Urinary bladder (tissue), 4 donors: ENCODE measurements at places on chromosomes 4 and X. TPM values are rescaled to one million over a fixed set of nuclear protein-coding genes. Genes with fewer than 3 reads are reported as not detected.

Gene UGT8
- total RNA-seq, result 2.0 TPM

Gene DUSP9
- 0.63 TPM for total RNA-seq

Gene CSAG2
- not detected for total RNA-seq

Gene GDI1
- total RNA-seq, result 33.0 TPM

Gene PDE5A
- 473 TPM for total RNA-seq

Gene CTAG1A
- total RNA-seq, result not detected

Gene TLL1
- 7.6 TPM for total RNA-seq

Gene NSG1
- total RNA-seq, result 5.4 TPM

Gene ADH1A
- not detected for total RNA-seq

Gene ALB
- 0.32 TPM for total RNA-seq

Gene TRAM1L1
- total RNA-seq, result 7.2 TPM

Gene DDX53
- total RNA-seq, result not detected

Gene TMEM156
- total RNA-seq, result 0.74 TPM

Gene SSX2
- not detected for total RNA-seq

Gene SCD5
- 23.3 TPM for total RNA-seq

Gene WDR17
- total RNA-seq, result 7.1 TPM

Gene STOX2
- 35.7 TPM for total RNA-seq

Gene SPIN4
- 14.7 TPM for total RNA-seq

Gene IL1RAPL1
- 21.3 TPM for total RNA-seq

GRCh38 chrX:10505726-10506125 is 114.7 kb downstream of the MID1 start:
- no peak for DNase-seq

DNA sequence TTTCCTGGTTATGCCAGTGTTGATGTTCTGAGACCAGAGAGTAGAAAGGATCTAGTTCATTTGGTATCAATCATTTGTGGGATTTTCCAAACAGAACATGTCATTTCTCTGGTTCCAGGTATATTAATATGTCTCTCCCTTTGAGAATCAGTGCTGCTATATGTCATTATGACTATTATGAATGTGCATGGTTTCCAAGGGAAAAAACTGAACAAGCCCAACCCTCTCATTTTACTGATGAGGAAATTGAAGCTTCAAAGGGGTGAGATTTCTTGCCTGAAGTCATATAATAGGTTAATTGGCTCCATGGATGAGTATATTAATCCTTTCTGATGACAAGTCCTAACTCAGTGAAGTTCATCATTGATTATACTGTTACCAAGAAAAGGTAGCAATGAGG is 31.9 kb downstream of the RUFY3 start:
- DNase-seq, result no peak

DNA sequence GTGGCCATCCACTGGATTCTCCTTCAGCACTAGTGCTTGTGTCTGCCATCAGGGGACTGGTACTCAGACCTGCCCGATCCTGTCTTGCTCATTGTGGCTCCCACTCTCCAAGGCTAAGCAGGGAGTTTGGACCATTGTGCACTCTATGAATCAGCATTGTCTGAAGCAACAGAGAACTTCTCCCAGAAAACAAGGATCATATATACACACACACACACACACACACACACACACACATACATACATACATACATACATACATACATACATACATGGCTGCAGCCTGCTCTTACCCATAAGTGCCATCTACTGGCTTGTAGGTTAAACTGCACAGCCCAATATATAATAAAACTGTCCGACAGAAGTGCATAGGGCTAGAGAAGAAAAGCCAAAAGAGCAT is 345.3 kb upstream of the LCORL start:
- no peak for DNase-seq

GRCh38 chr4:26028793-26029567 is 115.0 kb downstream of the SMIM20 start:
- no peak for DNase-seq

- DNase-seq, result no peak
Observed at GRCh38 chrX:19792412-19792811, 95.0 kb downstream of the SH3KBP1 start.

DNA sequence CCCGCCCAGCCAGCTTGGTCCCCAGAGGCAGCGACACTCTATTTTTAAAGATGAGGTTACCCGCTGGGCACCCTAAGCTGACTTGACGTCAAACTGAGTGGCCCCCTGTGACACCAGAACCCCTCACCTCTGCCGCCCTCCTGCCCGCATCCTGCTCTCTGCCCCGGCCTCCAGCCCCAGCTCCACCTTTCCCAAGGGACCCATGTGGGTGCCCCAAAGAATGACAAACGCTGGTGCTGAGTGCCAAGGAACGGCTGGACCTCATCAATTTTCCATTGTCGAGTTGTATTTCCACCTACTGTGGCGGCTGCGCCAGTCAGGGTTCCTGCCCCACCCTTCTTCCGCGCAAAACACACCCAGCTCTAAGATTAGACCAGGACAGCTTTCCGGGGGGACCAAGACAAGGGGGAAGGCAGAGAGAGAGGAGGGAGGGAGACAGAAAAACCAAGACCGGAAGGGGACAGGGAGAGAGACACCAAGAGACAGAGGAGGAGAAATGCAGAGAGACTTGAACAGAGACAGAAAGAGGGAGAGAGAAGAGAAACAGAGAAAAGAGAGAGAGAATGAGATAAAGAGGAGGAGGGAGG is 2.0 kb downstream of the PRKX start:
- DNase-seq, result no peak

GRCh38 chrX:13966793-13967125 is 62.9 kb downstream of the GEMIN8 start:
- no peak for DNase-seq

GRCh38 chr4:39133623-39134022 is 48.7 kb upstream of the WDR19 start:
- no peak for DNase-seq

DNA sequence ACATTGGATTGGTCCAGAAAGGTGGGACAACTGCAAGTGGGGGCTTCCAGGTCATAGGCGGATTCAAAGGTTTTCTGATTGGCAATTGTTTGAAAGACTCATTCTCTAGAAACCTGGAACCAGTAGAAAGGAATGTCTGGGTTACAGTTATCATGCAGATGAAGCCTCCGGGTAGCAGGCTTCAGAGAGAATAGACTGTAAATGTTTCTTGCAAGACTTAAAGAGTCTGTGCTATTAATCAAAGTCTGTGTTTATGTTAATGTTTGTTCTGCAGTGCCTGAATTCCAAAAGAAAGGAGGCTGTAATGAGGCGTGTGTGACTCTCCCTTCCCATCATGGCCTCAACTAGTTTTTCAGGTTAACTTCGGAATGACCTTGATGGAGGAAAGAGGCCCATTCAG is 43.9 kb upstream of the GC start:
- DNase-seq, result no peak

GRCh38 chrX:153366119-153366518 is 32.2 kb downstream of the ZNF275 start:
- DNase-seq, result no peak

DNA sequence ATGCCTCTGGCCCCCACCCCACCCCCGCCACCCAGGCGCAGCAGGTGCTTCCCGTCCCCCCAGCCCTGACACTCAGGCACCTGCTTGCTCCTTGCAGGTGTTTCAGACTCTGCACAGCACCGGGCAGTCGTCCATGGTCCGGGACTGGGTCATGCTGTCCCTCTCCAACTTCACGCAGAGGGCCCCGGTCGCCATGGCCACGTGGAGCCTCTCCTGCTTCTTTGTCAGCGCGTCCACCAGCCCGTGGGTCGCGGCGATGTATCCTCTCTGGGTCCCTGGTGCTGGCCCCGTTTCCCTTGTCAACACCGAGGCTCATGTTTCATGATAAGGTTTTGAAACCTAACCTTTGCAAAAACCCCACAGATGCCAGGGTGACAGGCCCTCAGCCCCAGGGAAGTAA is 10.2 kb upstream of the MSANTD1 start:
- no peak for DNase-seq

DNA sequence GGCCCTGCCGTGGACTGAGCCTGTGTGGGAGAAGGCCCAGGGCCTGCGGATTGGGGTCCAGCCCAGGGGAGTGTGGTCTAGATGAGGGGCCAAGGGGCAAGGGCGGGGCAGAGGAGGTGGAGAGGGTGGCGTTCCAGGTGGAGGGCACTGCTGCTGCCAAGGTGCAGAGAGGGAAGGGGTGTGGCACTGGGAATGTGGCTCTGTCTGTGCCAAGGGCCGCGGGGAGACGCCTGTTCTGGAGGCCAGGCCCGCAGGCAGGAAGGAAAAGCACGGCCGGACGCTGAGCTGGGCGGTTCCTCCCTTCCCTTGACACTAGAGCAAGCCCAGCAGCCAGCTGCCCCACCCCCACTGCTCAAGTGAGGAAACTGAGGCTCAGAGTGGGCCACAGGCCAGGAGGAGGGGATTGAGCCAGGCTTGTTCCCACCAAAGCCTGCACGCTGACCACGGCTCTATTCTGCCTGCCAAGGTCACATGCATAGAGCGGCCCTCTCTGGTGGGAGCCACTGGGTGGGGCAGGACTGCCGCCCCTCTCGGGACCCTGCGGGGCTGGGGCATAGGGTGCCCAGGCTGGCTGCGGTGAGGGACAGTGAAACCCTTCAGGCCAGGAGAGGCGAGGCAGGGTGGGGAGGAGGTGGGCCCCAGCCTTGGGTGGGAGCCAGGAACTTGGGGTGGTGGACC is 13.0 kb downstream of the SH3BP2 start:
- DNase-seq, result no peak

GRCh38 chr4:38562751-38563198 is 101.2 kb upstream of the KLF3 start:
- DNase-seq, result no peak

GRCh38 chr4:86032476-86033022 is 327.3 kb downstream of the MAPK10 start:
- no peak for DNase-seq

DNA sequence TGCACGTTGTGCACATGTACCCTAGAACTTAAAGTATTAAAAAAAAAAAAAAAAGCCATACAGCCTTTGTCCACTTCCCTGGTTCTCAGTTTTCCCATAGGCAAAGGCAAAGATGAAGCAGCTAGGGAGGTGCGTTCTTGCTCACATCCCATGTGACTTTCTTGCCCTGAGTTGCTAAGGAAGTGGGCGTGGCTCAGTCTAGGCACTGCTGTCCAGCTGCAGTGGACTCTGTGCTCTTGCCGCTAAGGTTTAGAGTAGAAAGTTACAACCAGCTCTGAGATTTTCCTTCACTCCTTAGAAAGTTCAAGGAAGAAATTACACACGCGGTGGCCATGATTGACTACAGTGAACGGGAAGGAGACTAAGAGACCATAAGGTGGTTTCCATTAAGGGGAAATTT is 144.7 kb downstream of the NAA11 start:
- no peak for DNase-seq

DNA sequence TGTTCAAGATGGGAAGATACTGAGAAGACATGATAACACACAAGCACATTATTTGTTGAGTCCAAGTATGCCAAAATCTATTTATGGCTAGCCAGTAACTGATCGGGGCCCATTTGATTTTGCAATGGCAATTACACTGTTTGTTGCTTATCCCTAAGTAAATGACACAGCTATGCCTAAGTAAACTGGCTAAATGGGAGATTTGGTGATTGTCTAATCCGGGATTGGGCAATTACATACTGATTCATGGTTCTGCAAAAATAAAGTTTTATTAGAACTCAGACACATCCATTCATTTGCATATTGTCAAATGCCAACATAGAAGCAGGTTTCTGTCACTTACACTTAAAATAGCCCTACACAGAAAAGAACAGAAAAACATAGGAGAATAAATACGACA is 140.2 kb upstream of the TBL1X start:
- DNase-seq, result no peak

- DNase-seq, result no peak
Observed at GRCh38 chrX:45758319-45758718, 557.6 kb upstream of the DIPK2B start.

- DNase-seq, result no peak
Observed at GRCh38 chrX:145396612-145397011, 149.3 kb downstream of the SPANXN1 start.

DNA sequence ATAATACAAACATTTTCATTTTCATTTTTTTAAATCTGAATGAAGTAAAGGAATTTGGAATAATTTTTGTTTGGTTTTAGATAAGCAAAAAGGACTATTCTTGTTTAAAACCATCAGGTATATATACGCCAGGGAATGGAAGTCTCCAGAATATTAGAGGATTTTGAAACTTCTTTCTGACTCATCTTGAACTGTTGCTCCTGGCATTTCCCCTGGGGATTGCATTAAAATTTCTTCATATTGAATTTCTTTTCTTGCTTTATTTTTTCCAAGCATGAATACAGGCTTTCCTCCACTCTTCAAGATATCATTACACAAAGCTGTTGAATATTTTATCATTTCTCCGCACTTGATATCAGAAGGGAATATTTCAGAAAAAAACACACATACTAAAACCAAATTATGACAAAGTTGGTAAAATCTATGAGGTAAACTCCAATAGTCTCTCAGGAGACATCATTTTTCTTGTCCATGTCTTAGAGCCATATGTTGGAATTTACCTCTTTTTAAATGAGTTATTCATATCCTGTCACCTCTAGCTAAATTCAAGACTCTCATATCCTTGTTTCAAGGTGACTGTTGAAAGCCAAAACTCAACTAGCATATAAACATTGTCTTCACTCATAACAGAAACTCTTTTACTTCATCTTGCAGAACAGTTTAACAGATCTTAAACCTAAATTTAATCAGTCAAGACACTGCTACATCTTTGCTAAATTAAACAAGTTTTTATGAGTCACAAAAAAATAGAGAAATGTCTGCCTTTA is 20.7 kb upstream of the CSN1S1 start:
- DNase-seq, result no peak

DNA sequence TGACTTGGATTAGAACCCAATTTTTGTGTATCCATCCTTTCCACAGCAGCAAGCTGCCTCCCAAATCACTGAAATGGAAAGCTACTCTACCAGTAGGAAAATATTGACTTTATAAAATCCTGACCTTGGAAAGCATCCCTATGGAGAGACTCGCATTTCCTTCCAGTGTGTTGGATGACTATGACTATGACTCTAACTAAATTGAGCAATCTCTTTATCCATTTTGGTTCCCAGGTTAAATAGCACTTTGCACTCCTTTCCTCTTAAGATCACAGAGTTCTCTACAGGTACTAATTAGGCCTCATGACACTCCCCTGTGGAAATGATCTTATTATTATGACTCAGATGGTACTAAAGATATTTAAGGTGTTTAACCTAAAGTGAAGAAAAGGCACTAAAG is 431.8 kb downstream of the PPARGC1A start:
- DNase-seq, result no peak

- DNase-seq, result no peak
Observed at GRCh38 chrX:103571726-103572125, 13.6 kb upstream of the TCEAL4 start.

DNA sequence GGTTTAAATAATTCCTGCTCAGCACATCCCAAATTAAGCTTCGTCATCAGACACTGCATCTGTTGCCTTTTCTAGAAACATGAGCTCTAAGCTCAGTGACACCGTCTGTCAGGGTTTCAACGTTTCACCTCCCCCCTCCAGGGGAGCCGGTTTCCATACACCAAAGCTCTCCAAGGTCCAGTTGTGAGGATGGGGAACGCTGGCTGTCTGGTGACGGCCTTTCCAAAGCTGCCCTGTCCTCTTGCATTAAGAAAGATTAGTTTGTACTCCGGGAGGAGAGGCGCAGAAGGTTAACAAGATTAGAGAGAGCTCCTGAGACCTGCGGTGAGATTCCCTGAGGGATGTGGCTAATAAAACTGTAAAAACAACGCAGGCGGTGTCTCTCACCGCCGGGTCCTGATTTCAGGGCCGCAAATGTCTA is 43.2 kb downstream of the ASMT start:
- DNase-seq, result no peak
